ENCODE measurements at places on chromosomes 7 and 10. TPM values are rescaled to one million over a fixed set of nuclear protein-coding genes. Genes with fewer than 3 reads are reported as not detected.

GRCh38 chr7:155097338-155097737 is 27.2 kb downstream of the HTR5A start:
- peaks cover 39% of the 10 kb centered on the region for H3K27me3 ChIP-seq
- no peaks in the 10 kb centered on the region for H3K36me3 ChIP-seq
- no peaks in the 10 kb centered on the region for H3K4me1 ChIP-seq
- H3K4me3 ChIP-seq = no peak overlapping the region

- no peaks in the 10 kb centered on the region for H3K4me1 ChIP-seq
- DNase-seq = no peak
- H3K27ac ChIP-seq = no peak overlapping the region
- H3K27me3 ChIP-seq = no peaks in the 10 kb centered on the region
- peaks cover 60% of the 10 kb centered on the region for H3K36me3 ChIP-seq
Measured at GRCh38 chr10:103086261-103086660, 106.8 kb downstream of the NT5C2 start.

DNA sequence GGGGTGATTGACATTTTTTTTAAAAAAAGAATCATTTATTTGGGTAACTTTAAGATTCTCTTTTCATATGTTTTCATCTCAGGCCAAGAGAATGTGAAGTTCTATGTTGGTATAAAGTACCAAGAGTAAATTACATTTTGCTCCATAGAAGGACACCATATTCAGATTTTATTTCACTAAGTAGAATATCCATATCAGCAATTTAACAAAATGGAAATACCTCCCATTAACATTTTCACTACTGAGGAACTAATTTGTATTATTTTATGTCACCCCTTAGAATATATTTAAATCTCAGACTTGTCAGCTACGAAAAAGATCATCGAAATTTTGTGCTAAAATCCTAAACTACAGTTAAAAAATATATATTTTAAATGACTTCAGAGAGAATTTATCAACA is 274.3 kb downstream of the SEMA3D start:
- H3K27ac ChIP-seq = no peak overlapping the region
- H3K36me3 ChIP-seq = no peaks in the 10 kb centered on the region
- H3K27me3 ChIP-seq = no peaks in the 10 kb centered on the region
- no peak overlapping the region for H3K4me3 ChIP-seq
- peaks cover 25% of the 10 kb centered on the region for H3K4me1 ChIP-seq
- DNase-seq = no peak

GRCh38 chr10:96513305-96513697 is 425 bp downstream of the TLL2 start:
- H3K4me1 ChIP-seq = peaks cover 21% of the 10 kb centered on the region
- no peak overlapping the region for H3K27ac ChIP-seq
- H3K27me3 ChIP-seq = peaks cover 30% of the 10 kb centered on the region
- H3K4me3 ChIP-seq = peak overlapping the region; percentile 31

GRCh38 chr7:38321515-38321944 is 48.1 kb upstream of the TARP start:
- DNase-seq = no peak
- no peaks in the 10 kb centered on the region for H3K4me1 ChIP-seq
- H3K27ac ChIP-seq = no peak overlapping the region
- H3K36me3 ChIP-seq = no peaks in the 10 kb centered on the region
- H3K4me3 ChIP-seq = no peak overlapping the region

Gene PNLIPRP3
- not detected for total RNA-seq

DNA sequence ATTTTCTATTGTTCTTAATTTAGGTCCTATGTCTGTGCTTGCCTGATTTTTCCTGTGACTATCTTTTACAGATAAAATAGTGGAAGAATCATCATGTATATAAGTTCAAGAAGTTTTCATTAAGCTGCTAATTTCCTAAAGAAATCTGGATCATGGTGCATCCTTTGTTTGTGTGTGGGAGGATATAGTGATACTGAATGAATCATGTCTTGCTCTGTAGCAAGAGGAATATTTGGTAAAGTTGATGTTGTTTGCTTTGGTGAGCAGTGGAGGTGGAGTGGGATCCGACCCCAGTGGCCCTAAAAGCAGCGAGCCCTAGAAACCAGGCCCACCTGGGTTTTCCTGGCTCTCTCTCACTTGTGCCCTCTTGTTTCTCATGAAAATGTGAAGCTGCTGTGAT is 83.7 kb downstream of the CCNY start:
- peaks cover 4% of the 10 kb centered on the region for H3K36me3 ChIP-seq
- no peak for DNase-seq
- no peak overlapping the region for H3K27ac ChIP-seq
- peaks cover 27% of the 10 kb centered on the region for H3K4me1 ChIP-seq
- no peak overlapping the region for H3K4me3 ChIP-seq
- H3K27me3 ChIP-seq = no peaks in the 10 kb centered on the region

Gene ZNF804B
- total RNA-seq = 0.07 TPM

Gene CTAGE15
- total RNA-seq = not detected

Gene OR6V1
- total RNA-seq = not detected

DNA sequence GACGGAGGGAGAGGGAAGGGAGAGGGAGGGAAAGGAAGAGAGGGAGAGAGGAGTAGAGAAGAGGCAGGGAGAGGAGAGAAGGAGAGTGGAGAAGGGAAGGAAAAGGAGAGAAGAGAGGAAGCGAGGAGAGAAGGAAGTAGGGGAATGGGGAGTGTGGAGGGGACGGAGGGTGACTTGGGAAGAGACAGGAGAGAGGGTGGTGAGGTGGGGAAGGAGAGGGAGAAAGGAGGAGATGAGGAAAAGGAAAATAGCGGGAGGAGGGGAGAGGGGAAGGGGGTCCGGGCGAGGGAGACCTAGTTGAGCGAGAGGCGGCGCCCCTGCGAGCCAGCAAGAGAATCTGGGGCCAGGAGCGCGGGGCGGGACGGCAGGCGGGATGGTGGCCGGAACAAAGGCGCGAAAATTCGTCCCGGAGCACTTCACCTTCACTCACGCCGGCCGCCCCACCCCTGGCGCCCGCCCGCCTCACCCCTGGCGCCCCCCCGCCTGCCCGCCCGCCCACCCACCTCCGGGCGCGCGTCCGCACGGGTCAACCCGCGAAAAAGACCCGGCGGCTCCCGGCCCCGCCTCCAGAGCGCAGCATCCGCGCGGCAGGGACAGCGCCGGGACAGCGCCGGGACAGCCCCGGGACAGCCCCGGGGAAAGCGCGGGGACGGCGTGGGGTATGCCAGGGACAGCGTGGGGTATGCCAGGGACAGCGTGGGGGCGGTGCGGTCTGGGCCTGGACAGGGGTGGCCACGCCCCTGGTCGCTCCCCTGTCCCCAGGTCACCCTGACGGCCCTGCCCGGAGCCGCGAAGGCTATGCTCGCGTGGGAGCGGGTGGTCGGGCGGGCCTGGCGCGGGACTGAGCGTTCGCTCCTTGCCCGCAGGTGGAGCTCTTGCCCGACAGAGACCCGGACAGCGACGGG is 4.2 kb downstream of the VSTM2A start:
- H3K27me3 ChIP-seq = no peaks in the 10 kb centered on the region
- DNase-seq = peak; percentile 26
- peaks cover 5% of the 10 kb centered on the region for H3K4me1 ChIP-seq
- no peak overlapping the region for H3K4me3 ChIP-seq

DNA sequence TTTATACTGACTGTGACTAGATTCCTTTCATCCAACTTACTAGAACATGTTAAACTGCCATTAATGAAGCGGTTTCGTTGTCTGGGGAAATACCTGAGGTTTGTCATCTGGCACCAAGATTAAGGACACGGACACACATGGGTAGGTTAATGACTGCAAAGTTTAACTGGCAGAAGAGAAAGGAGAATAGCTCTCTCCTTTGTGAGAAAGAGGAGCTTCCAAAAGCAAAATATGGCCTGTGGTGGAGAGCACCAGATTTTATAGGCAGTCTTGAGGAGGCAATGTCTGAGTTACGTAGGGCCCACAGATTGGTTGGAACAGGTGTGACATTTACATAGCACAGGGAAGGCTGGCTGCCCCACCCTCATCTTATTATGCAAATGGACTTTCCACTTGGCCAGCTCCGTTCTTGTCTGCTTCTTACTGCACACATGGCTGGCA is 1193.0 kb upstream of the CELF2 start:
- H3K27me3 ChIP-seq = no peaks in the 10 kb centered on the region
- no peak for DNase-seq
- no peak overlapping the region for H3K4me3 ChIP-seq
- H3K27ac ChIP-seq = peak overlapping the region; percentile 52

DNA sequence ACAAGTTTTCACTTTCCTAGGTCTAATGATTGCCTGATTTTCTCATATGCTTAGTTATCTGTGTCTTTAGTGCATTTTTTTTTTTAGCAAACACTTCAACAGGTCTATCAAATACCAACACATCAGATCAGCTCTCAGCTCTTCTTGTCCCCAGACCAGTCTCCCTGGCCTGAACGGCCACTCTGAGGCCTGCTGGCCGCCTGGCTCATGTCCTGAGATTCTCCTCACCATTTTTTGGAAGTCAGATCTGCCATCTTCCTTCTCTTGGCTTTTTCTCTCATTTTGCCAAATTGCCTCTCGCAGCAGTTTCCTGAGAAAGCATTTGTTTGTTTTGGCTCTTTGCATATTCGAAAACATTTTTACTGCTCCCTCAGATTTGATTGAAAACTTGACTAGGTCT is 29.3 kb downstream of the PPP2R2D start:
- DNase-seq = no peak
- H3K27ac ChIP-seq = peak overlapping the region; percentile 22
- no peak overlapping the region for H3K4me3 ChIP-seq
- peaks cover 39% of the 10 kb centered on the region for H3K4me1 ChIP-seq
- peaks cover 41% of the 10 kb centered on the region for H3K36me3 ChIP-seq

Gene NPSR1
- total RNA-seq = not detected

DNA sequence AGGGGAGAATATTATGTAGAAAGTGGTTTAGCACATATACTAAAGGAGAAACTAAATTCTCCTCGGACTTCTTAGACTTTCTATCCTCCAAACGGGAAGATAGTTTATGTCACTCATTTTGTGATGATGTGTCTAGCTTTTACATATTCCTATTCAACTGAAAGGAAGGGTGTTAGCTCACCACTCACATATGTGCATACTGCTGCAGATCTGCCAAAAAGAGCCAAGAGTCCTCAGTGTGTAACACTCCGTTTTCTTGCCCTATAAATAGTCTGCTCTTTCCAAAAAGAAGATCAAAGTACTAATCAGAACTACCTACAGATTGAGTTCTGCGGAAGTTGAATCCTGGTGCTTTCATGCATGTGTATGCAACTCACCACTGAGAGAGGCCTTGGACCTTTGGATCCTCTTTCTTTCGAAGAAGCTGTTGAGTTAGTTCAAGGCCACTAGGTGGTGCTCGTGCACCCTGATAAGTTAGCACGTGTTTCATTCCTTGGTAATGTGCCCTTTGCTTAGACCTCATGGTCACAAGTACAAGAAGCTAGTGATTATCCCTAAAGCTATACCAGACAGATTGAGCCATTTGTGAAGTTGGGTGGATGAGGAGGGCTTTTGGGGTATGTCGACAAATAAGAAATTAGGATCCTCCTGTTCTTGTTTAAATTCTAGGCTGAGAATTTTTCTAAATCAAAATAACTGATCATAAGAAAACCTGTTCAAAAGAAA is 14.1 kb downstream of the YAE1 start:
- peaks cover 2% of the 10 kb centered on the region for H3K4me1 ChIP-seq
- no peaks in the 10 kb centered on the region for H3K36me3 ChIP-seq
- no peak overlapping the region for H3K4me3 ChIP-seq
- DNase-seq = peak; percentile 79

Gene XRCC2
- total RNA-seq = 37.6 TPM

Gene SPDYE6
- not detected for total RNA-seq

GRCh38 chr7:122965306-122965705 is 30.2 kb downstream of the TAS2R16 start:
- H3K4me1 ChIP-seq = no peaks in the 10 kb centered on the region
- no peak overlapping the region for H3K27ac ChIP-seq
- no peak for DNase-seq

GRCh38 chr10:87844837-87845623 is 18.3 kb downstream of the KLLN start:
- no peaks in the 10 kb centered on the region for H3K27me3 ChIP-seq
- H3K27ac ChIP-seq = no peak overlapping the region
- no peaks in the 10 kb centered on the region for H3K36me3 ChIP-seq
- no peak for DNase-seq

DNA sequence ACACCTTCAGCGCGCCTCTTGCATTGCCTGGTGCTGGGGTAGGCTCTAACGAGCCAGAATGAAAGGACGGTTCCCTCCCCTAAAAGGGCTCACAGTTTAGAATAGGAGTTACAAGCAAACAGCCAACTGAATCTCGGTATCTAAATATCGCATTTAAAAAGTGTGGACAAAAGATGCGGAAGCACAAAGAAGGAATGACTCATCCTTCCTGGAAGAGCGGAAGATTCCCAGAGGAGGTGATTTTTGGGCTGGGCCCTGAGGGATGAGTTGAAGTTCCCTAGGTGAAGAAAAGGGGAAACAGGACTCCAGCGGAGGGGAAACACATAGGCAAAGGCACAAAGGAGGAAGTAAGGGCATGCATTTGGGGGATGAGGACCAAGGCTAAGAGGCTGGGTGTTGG is 29.9 kb downstream of the SRRM3 start:
- peaks cover 63% of the 10 kb centered on the region for H3K27me3 ChIP-seq
- H3K36me3 ChIP-seq = no peaks in the 10 kb centered on the region
- no peak for DNase-seq
- no peak overlapping the region for H3K4me3 ChIP-seq

- H3K4me1 ChIP-seq = peaks cover 32% of the 10 kb centered on the region
- peaks cover 59% of the 10 kb centered on the region for H3K36me3 ChIP-seq
- no peak for DNase-seq
- H3K4me3 ChIP-seq = no peak overlapping the region
- H3K27ac ChIP-seq = no peak overlapping the region
- no peaks in the 10 kb centered on the region for H3K27me3 ChIP-seq
Measured at GRCh38 chr7:4742852-4743251, 32.6 kb upstream of the AP5Z1 start.

- H3K27me3 ChIP-seq = peaks cover 25% of the 10 kb centered on the region
- no peak overlapping the region for H3K4me3 ChIP-seq
- H3K36me3 ChIP-seq = no peaks in the 10 kb centered on the region
- H3K27ac ChIP-seq = no peak overlapping the region
- no peaks in the 10 kb centered on the region for H3K4me1 ChIP-seq
Measured at GRCh38 chr10:33133557-33133956, 175.5 kb upstream of the ITGB1 start.

DNA sequence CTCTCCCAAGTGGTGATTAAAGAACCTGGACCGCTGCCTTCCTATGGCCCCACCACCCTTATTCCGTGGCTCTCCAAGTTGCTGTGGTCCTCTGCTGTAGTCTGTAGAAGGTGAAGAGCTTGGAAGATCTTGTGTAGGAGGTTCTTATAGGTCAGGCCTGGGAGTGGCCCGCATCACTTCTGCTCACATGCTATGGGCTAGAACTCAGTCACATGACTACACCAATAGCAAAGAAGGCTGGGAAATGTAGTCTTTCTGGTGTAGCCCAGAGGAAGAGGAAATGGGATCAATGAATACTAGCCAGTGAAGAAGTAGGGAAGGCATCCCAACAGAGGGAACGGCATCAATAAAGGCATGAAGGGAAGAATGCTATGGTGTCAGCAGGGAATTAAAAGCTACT is 41.3 kb upstream of the AOAH start:
- no peaks in the 10 kb centered on the region for H3K36me3 ChIP-seq
- DNase-seq = peak; percentile 14
- no peak overlapping the region for H3K27ac ChIP-seq
- no peaks in the 10 kb centered on the region for H3K4me1 ChIP-seq
- no peaks in the 10 kb centered on the region for H3K27me3 ChIP-seq
- no peak overlapping the region for H3K4me3 ChIP-seq

- H3K36me3 ChIP-seq = peaks cover 20% of the 10 kb centered on the region
- DNase-seq = no peak
- H3K27me3 ChIP-seq = peaks cover 5% of the 10 kb centered on the region
- H3K4me1 ChIP-seq = no peaks in the 10 kb centered on the region
Measured at GRCh38 chr7:135359615-135360014, 126.0 kb downstream of the STRA8 start.

GRCh38 chr7:54689394-54690049 is 69.5 kb downstream of the SEC61G start:
- no peaks in the 10 kb centered on the region for H3K4me1 ChIP-seq
- H3K27me3 ChIP-seq = peaks cover 14% of the 10 kb centered on the region
- H3K4me3 ChIP-seq = no peak overlapping the region
- no peaks in the 10 kb centered on the region for H3K36me3 ChIP-seq
- DNase-seq = no peak
